ENCODE measurements at places on chromosomes 2 and 18.

GRCh38 chr2:43989545-43989944 is 6.2 kb downstream of the LRPPRC start:
- DNase-seq, result no peak

DNA sequence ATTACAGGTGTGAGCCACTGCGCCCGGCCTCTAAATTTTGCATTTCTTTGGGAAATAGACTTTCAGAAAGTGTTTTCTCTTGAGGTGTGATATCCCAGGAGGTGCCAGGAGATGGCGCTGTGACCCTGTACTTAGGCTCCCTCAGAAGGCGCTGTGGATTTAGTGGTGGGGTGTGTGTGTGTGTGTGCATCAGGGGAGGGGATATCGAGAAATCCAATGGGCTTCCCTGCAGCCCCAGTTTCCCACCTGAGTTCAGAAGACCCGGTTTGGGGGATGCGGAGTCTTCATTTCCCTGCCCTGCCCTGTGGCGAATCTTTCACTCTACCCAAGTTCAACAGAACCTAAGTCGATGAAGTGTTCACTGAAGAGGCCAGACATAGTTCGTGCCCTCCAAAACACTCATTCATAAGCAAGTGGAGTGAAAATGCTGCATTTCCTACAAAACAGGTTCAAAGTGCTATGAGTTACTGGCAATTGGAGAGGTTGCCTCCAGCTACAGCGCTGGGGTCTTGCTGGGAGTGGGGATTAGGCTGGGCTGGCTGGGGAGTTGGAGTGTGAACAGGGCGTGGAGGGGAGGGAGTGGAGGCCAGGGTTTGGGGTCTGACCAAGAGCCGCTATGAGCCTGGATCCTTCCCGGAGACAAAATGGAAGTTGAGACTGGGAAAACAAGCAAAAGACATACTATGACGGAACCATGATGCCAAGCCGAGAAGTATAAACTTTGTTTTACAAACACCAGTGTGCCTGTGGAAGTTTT is 6.5 kb upstream of the WNT6 start:
- DNase-seq, result peak; percentile 32

- no peak for DNase-seq
These were observed 270.3 kb downstream of the MREG start for GRCh38 chr2:215743066-215743465.

DNA sequence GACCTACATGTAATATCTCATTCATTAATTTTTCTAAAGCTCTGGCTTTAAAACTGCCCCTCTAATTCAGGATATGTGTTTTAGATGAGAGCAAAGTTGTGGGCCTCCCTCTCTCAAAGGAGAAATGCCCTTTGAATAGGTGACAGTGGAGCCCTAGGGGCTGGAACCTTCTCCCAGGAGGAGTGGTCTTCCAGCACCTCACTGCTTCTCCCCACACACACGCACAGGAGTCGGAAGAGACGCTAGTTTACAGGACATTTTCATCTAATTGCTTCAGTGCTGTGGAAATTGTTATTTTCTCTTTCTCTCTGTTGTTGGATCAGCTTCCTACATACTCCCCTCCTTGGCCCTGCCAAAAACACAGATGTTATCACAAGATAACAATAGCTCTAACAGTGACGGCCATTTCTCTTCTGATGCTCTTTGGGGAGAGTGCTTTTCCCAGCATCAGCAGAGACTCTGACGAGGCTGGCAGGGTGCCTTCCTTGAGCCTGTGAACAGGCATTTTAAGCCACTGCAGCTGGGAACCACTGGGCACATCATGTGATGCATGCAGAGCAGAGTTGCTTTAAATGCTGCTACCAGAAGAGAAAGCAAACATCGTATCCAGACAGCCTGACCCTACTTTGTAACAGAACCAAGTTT is 209.4 kb upstream of the SP5 start:
- DNase-seq, result no peak

GRCh38 chr2:168593713-168594112 is 137.6 kb downstream of the CERS6 start:
- no peak for DNase-seq

DNA sequence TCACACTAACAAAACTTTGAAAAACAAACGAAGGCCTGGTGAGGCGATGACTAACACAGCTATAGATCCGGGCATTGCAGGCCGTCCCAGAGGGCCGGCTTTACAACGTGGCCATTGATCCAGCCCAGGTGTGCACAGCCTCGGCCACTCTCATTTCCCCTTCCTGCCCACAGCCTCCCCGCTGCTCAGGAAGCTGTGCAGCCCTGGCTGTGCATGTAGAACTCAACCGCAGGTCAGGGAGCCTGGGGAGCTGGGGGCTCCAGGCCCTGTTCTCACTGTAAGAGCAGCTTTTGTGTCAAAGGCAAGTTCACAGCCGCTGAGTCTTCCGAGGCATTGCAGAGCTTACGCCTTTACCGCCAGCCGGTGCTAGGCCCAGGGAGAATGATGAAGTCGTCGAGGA is 87.2 kb downstream of the LONRF2 start:
- no peak for DNase-seq

GRCh38 chr2:95289253-95289652 is 7.9 kb upstream of the KCNIP3 start:
- no peak for DNase-seq

- no peak for DNase-seq
These were observed 74.8 kb downstream of the WDSUB1 start for GRCh38 chr2:159211447-159212396.

DNA sequence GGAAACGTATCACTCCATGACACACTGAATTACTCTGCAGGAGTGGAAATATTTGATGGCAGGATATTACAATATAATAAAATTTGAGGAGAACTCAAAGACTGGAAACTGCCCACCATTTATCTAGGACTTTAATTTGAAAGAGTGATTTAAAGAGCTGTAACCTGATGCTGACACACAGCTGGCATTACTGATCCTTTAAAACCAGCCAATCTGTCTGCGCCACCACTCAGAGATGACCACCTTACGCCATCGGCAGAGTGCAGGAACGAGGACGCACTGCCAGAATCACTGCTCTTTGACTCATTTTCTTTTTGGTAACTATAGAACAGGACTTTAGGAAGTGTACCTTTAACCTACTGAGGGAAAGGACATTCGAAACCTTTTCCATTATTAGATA is 114.1 kb downstream of the EPB41L3 start:
- DNase-seq, result no peak

GRCh38 chr2:118913803-118914645 is 28.0 kb upstream of the MARCO start:
- DNase-seq, result no peak

GRCh38 chr2:144686518-144687215 is 166.7 kb upstream of the ZEB2 start:
- DNase-seq, result no peak

DNA sequence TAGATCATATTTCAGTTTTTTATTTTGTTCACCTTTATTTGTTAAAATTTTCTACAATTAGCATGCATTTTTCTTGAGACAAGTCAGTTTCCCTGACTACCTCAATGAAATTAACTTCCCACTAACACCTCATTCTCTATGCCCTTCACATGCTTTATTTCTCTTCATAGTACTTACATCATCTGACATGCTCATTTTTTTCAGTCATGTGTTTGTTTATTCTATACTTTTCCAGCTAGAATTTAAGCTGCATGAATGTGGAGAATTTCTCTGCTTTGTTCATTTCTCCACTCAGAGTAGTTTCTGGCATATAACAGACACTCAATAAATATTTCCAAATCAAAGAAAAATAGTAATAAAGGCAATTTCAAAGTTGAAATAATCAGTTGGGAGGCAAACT is 78.9 kb upstream of the SCN7A start:
- no peak for DNase-seq

DNA sequence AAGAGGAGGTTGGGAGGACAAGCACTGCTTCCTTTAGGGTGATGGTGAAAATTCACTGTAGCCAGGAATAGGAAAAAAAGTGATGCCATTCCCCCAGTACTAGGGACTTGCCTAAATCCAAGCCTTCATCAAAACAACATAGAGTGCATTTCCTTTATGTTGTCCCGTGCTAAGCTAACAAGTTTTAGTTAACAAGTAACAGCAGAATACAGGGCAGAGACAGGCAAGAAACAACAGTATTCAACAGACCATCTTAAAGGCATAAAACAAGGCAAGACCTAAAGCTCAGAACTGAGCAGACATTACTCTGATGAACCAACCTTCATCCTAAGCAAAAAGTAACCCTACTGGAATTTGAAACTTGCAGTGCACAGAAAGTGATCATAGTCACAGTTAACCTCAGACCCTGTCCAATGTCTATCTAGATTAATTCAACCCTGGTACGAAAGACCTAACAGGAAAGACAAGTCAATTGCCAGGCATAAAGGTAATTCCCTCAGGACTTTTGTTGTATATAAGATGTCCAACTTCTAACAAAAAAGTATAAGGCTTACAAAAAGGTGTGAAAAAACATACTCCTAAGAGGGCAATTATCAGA is 34.4 kb upstream of the GALNT1 start:
- no peak for DNase-seq

All from activated CD4-positive, CD25-positive, alpha-beta regulatory T cell (primary cell).